ENCODE measurements at places on chromosomes 12 and 14.
A peak's percentile ranks its signal among the peaks of the same experiment; 100 is the strongest.

GRCh38 chr12:71625476-71625875 lies 38.2 kb downstream of the ZFC3H1 start:
- DNase-seq, result no peak

DNA sequence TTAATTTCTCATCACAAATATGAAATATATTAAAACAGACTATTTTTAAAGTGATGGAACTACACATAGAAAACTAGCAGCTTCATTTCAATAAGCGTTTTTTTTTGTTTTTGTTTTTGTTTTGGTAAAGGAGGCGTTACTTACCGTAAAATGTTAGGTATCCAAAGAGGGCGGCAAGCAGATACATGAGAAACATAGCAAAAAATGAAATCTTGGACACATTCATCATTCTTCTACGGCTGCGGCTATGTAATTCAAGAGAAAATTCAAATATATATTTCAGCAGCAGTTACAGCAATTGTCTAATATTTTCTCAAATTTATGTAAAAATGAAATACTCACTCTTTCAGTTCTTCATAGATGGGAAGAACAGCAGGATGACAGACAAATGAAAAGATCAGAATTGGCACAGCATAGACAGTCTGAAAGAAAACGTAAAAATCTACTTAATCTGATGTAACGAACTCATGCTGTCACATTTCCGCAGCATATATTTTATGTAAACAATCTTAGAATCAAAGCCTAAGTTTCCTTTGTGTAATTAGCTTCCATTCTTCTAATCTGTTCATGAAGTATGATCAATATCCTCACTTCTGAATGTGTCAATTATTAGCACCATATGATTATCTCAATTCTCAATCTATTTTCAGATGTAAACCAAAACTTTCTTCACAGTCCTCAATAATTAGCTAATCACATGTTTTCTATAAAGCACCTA lies 8.8 kb downstream of the SLC38A2 start:
- no peak for DNase-seq

DNA sequence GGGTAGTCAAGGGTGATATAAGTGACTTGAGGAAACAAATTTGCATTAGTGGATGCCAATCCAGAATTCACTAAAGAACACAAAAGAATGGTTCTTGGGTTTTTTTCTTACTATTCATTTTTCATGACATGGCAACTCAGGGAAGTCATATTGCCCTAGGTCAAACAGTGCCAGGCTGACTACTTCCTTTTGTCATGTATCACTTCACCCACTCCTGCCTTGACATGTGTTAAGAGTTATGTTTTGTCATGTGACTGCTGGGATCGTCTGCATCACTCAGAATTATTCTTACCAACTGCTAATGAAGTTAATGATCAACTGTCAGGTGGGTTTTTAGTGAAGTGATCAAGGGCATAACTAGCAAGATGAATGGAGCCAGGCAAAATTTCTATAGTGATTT lies 74.2 kb downstream of the PRORP start:
- DNase-seq, result no peak

DNA sequence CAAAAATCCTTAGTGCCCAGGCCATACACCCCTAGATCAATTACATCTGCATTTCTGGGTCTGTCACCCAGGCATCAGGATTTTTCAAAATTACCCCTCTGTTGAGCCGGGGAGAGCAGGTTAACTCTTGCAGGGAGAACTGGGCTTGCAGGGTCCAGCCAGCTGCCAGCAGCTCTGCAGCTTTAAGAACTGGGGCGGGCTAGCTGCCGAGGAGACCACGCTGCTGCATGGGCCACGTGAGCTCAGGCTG lies at the start of gene DGLUCY:
Gene DGLUCY, plus strand, starts transcription at position 245 of the 250 bp plus-strand sequence. CDS start 46,222 bp downstream, outside the sequence.
- peak; percentile 91 for DNase-seq

DNA sequence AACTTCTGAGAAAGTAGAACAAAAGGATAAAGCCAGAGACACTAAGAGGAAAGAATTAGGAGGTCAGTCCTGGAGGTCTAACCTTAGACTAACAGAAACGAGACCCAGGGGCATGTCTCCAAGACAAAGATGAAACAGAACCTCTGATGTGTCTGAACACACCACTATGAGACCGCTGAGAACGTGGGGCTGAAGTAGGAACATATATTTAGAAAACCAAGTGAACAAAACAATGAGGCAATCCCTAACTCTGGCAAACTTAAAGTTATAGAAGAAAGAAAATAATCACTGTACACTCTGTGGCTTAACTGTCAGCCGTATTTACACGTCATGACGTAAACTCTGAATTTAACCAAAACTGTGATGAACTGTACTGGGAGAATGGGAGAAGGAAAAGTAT lies 17.9 kb downstream of the KCTD10 start:
- DNase-seq, result no peak

DNA sequence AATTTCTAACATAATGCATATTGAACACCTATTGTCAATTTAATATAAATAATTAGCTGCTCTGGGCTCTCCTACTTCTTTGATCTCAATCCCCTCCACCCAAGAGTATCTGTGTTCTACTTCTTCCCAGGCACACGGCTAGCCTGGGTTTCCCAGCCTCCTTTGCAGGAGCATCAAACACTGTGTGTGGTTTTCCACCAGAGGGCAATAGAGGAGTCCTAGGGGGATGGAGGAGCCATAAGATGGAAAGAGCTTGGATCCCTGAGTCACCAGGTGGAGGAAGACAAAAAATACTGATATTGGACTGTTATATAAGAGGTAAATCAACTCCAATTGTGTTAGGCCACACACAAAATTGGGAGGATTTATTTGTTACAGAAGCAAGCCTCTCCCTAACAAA lies 333.7 kb downstream of the GLT1D1 start:
- no peak for DNase-seq

DNA sequence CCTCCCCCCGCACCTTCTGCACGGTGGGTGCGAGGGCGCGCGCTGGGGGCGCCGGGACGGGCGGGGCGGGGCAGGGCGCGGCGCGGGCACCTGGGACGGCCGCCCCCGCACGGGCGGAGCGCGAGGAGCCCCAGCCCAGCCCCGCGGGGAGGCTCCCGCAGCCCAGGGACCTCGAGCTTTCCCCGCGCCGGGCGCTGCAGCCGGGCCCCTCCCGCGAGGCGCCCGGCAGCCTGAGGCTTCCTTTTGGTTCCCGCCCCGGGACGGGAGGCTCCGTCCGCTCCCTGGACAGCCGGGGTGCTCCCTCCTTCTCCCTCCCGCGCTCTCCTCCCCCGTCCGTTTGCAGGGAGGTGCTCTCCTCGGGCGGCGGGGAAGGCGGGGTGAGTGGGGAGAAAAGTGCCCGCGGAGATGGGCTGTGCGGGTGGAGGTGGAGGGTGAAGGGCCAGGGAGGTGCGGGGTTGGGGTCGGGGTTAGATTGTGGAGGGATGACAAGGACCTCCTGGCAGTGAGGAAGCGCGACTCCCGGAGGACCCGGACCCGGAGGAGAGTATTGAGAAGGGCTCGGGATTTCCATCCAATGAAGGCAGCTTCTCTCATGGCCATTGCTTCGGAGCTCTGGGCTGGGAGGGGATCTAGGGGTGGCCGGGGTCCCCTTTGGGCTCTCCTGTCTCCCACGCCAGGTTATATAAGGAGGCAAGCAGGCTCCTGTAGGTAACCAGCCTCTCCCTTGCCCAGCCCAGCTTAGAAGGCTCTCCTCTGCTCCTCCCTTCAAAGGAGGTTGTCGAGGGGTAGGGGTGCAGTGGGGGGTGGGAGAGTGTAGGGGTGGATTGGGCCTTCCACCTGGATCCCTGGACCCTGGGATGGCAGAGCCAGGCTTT lies 645 bp downstream of the JDP2 start:
- DNase-seq, result peak; percentile 56

DNA sequence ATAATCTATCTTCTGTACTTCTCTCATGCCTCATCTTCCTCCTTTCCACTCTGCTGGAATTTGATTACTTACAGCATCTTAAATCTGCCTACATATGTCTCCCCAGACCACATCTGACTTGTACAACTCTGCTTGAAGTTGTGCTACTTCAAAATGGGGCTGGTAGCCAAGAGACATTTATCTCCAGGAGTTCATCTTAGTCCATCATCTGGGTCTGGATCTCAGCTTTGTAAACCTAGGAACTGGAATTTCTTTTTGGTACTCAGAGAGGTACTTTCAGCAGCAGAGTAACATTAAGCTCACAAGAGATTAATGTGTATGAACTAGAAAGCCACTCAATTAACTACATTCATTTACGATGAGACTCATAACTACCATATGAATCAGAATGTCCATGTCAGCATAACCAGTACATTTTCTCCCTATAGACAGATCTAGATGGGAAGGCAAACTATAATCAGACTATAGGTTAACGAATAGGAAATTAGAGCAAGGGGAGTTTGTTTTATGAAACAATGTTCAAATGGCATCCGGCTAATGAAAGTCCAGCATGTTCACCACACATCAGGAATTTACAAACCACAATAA lies 178.8 kb downstream of the CEP128 start:
- no peak for DNase-seq

DNA sequence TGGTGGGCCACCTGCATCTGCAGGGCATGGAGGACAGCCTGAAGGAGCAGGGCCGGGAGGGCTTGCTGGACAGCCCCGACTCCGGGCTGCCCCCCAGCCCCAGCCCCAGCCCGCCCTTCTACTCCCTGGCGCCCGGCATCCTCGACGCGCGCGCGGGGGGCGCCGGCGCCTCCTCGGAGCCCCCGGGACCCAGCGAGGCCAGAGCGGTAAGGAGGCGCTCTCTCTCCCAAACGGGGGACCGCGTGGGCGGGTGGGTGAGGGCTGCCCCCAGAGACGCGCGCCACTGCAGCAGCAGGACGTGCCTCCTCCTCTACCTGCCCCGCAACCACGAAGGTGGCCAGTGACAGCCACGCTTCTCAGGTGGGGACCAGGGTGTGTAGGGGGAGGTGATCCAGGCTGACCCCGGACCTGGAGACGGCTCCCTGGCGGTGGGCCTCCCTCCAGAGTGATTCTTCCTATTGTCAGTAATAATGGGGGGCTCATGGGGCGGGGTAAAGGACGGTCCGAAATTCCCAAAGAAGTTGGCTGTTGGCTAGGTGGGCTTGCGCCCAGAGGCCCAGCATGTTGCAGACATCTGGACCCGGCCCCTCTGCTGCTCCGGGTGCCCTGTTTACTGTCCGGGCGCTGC lies 652 bp downstream of the RFLNA start:
- DNase-seq, result peak; percentile 41

- DNase-seq, result no peak
These were observed 8.8 kb upstream of the CLECL1 start for GRCh38 chr12:9741726-9742125.

GRCh38 chr12:68538726-68539614 lies 71.7 kb upstream of the RAP1B start:
- DNase-seq, result peak; percentile 68

GRCh38 chr12:104439137-104439536 lies 17.6 kb upstream of the CHST11 start:
- DNase-seq, result no peak

GRCh38 chr12:106629797-106630659 lies 47.2 kb downstream of the RFX4 start:
- DNase-seq, result no peak

- peak; percentile 86 for DNase-seq
These were observed 5.4 kb downstream of the FOS start for GRCh38 chr14:75283833-75284563.

DNA sequence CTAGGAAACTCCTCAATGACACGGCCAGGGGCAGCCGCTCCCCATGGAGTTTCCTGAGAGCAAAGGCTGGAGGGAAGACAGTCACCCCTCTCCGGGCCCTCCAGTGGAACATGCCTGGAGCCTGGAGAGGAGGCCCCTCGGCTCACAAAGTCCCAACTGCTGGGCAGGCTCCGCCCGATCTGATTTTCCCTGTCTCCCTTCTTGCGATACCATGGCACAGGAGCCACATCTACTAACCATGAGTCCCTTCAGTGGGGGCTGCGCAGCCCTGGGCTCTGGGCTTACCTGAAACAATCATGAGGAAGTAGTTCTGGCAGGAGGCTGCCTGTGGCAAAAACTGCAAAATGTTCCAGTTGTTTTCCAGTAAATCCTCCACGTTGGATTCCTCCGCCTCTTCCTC lies 15.3 kb downstream of the P2RX2 start:
- no peak for DNase-seq

- DNase-seq, result no peak
These were observed 180.1 kb downstream of the C12orf50 start for GRCh38 chr12:87849074-87849473.

GRCh38 chr14:53161758-53162435 lies 8.8 kb upstream of the DDHD1 start:
- no peak for DNase-seq

GRCh38 chr12:71478270-71478669 lies 38.7 kb downstream of the LGR5 start:
- no peak for DNase-seq

DNA sequence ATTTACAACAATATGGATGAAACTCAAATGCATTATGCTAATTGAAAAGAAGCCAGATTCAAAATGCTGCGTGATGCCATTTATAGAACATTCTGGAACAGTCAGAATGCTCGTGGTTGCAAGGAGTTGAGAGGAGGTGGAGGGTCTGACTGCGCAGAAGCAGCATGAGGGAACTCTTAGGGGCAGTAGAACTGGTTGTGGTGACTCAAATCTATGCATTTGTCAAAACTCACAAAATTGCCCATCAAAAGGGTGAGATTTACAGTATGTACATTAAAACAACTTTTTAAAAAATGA lies 113.7 kb upstream of the PDZRN4 start:
- DNase-seq, result no peak

DNA sequence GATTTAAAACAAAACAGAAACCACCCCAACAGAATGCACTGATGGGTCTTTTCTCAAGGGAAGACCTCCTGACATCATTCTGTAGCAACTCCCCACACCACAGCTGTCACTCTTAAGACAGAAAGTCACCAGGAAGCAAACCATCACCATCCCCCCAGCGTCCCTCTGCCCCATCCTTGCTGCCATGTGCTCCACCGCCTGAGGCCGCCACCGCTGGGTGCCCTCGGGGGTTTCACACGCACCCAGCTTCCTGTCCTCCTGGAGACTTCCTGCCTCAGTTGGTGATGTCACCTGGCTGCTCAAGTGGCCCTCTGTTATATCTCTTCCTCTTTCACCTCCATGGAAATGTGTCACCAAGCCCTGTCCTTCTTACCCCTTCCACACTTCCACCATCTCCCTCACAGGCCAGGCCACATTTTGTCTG lies 71.4 kb upstream of the GPR68 start:
- DNase-seq, result no peak

- no peak for DNase-seq
These were observed 62.6 kb downstream of the DCAF5 start for GRCh38 chr14:69090187-69090789.

DNA sequence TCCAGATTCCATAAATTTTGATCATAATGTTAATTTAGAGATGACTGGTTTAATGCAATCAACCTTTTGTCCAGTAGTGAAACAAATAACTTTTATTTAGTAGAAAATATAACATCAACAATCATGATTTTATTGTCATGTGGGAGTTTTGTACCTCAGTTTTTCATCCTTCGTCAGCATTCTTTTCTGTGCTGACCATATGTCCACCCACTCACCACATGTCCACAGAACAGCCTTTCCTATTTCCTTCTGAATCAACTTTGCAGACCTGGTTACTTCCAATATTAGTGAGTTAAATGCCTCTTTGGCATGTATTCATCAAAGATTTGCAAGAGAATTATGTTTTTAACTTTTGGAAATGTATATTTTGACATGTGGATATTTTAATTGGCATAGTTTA lies 36.8 kb upstream of the CNTN1 start:
- no peak for DNase-seq

Data from femur (tissue), 1 donor.